Stimulated activated CD4-positive, alpha-beta T cell treated with anti-CD3 and anti-CD28 coated beads, Interleukin-2, amount 100 ng/mL, for 48 hours (primary cell): ENCODE measurements at places on chromosomes 12 and 14.

- peak; percentile 62 for DNase-seq
These were observed 234.0 kb downstream of the SPTSSA start for GRCh38 chr14:34227834-34228649.

DNA sequence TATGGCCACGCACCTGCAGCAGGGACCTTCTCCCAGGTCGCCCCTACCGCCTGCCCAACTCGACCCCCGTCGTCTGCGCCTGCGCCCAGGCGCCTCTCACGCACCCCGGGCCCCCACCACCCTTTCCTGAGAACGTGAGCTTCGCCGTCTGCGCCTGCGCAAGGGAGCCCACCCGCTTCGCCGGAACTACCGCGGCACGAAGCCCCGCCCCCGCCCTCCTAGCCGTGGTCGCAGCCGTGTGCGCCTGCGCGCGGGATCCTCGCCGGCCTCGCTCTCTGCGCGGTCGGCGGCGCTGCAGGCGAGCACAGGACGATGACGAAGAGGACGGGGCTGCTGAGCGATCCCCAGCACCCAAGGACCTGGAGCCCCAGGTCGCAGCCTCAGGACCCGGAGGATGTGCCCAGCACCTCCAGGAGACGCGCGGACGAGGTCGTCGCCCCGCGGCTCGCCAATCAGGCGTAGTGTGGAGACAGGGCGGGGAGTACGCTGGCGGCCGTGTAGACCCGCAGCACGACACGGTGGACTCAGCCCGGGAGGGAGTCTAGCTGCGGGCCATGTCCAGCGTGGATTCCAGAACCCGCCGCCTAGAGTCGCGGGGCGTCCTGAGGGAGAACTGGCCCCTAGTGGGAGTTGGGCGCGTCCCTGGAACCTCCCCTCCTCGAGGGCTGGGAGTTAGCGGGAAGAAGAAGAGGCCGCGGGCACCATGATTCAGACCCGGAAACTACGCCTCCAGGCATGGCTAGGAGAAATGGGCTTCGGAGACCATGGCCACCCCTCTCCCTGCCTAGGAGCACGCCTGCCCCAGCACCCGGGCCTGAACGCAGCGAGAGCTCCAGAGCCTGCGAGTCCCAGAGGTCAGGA is 1120.8 kb upstream of the TMEM132C start:
- peak; percentile 69 for DNase-seq

GRCh38 chr12:70883855-70884254 is 36.7 kb downstream of the PTPRR start:
- no peak for DNase-seq

DNA sequence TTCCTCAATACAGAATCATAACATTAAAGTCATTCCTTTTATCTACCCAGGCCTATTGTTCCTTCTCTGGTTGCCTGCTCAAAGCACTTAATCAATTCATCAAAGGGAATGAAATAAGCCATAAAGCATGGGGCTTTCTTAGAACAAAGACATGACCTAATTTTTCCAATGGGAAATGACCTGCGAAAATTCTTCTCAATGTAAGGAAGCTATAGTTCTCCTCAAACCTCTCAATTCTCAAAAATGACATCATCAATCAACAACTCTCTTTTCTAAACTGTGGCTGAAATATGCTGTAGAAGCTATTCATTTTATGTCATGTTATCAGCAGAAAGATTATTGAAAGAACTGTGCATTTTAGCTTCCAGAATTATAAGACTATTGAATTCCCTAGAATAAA is 116.0 kb upstream of the PTPRR start:
- DNase-seq, result no peak

- no peak for DNase-seq
These were observed 9.5 kb downstream of the FANCM start for GRCh38 chr14:45145214-45145613.

DNA sequence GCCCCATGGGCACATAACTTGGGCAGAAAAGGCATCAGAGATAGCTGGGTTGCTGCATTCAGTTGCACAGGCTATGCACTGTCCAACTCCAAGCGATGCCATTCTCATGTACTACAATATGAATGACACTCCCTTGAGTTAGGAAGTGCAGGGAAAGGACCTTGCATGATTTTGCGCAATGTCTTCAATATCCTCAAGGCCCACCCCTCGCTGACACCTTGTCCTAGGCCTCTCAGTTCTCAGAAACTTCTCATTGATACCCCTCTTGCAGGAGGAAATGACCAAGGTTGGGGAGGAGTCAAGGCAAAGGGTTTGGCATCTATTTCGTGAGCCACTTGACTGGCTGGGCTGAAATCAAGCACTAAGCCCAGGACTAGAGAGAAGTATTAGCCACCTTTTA is 70.4 kb downstream of the ARL6IP4 start:
- no peak for DNase-seq

GRCh38 chr12:110669193-110669502 is 19.8 kb downstream of the HVCN1 start:
- DNase-seq, result no peak

DNA sequence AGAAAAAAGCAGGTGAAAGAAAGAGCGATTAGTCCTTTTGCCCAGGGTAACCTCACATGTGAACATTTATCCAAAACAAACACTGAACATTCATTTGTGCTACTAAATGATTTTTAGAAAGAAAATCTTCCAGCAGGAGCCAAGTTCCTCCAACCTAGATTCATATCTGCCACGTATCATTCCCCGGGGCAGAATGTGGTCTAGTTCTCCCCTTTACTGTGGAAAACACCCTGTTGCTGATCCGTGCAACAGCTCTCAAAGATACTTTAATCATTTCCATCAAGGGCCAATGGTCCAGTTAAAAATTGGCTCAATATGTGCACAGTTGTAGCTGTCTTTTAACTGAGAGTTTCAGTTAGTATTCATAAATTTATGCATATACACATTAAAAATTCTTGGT is 479.1 kb downstream of the ATP23 start:
- DNase-seq, result no peak

- DNase-seq, result no peak
These were observed 7.4 kb upstream of the MYH7 start for GRCh38 chr14:23442721-23443356.
